Stimulated activated CD4-positive, alpha-beta T cell treated with anti-CD3 and anti-CD28 coated beads, Interleukin-1b, Interleukin-23, amount 100 ng/mL, for 48 hours (primary cell): ENCODE measurements at places on chromosomes 16 and 17.

GRCh38 chr17:50146927-50147665 lies 3.4 kb downstream of the PPP1R9B start:
- no peak for DNase-seq

DNA sequence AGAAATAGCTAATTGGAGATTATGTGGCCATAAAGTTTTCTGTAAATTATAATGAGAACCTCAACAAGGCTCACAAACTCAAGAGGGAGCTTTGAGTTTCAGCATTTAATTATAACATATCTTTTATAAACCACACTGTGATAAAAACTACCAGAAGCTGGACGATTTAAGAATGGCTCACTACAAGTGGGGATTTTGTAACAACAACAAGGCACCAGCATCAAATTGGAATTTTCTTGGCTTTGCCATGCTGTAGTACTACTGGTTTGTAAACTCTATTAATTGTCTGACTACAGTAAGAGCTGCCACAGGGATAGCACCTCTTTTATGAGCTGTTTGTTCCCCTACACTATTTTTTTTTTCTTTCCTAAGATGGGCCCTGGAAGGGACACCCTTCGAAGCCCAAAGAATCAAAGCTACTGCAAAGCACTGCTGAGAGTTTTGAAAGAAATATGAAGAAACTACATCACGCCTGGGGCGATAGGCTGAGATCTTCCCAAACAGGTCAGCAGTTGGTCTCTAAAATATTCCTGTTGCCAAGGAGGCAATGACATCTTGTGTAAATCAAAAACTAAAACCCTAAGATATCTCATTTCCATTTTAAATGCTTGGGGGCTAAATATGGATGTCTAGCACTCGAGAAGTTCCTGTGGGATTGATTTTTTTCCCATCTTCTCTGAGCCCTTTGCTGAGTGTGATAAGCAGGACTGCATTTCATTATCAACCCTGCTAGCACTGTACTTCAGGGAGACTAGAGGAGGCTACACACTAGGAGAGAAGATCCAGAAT lies 40.9 kb downstream of the SKAP1 start:
- DNase-seq, result no peak

GRCh38 chr17:80363120-80363515 lies 51.8 kb upstream of the ENDOV start:
- no peak for DNase-seq

GRCh38 chr17:29495011-29495410 lies 71.8 kb downstream of the ABHD15 start:
- DNase-seq, result no peak

DNA sequence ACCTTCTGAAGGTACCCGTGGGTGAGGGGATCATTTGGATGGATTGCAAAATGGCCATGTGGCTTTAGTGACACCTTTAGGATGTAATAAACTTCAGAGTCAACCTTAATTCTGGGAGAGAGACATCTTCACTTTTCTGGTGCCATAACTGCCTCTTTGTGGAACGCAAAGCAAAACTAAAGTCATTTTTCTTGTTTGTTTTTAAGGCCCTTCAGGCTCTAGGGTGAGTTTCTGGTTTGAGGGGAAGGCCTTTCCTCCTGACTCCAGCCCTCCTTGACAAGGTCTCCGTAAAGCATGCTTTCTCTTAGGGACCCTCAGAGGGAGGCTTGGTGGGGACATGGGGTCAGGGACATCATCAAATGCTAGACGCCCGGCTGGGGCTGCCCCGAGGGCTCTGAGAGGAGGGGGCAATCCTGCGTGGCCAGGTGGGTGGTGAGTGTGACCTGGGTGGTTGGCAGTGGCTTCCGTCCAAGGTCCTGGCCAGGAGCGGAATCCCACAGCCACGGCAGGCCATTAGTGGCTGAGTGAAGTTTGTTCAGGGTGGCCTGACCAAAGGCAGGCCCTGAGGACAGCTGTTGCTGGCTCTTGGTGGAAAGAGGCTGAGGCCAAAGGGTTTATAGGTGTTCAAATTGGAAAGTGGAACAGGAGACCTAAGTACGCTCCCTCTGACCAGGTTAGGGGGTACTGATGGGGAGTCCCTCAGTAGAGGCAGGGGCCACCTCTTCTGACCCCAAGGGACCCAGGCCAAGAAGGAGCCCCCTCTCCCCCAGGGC lies 112.2 kb downstream of the METRNL start:
- no peak for DNase-seq

DNA sequence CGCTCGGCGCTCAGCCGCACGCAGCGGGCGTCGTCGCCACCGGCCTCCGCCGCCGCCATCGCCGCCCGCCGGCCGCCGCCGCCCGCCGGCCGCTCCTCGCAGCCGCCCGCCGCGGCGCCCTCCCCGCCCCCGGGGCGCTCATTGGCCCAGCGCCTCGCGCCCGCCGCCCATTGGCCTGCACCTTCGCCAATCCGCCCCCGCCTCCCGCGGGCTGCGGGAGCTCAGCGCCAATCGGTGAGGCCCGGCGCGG lies at the start of gene PGP:
Gene PGP, minus strand, starts transcription at position 122 of the 250 bp plus-strand sequence. Its CDS starts 63 bp downstream, at position 59.
- DNase-seq, result no peak

DNA sequence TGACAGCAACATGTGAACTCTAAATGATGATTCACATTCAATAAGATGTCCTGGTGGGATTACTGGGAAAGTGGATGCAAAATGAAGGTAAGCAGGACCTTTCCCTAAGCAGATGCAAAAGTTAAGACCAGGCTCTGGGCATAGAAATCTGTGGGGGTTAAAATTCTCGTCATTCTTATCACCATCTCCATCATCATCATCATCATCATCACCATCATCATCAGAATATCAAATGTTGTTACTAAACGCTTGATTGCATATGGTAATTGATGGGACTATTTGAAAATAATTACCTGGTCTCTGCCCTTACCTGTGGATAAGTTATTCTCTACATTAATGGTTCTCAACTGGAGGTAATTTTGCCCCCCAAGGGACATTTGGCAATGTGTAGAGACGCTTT lies 41.9 kb upstream of the TMEM132E start:
- DNase-seq, result no peak

GRCh38 chr17:72829883-72830282 lies 262.6 kb downstream of the SLC39A11 start:
- DNase-seq, result no peak

GRCh38 chr17:76492989-76493501 lies 8.2 kb downstream of the RHBDF2 start:
- peak; percentile 63 for DNase-seq

DNA sequence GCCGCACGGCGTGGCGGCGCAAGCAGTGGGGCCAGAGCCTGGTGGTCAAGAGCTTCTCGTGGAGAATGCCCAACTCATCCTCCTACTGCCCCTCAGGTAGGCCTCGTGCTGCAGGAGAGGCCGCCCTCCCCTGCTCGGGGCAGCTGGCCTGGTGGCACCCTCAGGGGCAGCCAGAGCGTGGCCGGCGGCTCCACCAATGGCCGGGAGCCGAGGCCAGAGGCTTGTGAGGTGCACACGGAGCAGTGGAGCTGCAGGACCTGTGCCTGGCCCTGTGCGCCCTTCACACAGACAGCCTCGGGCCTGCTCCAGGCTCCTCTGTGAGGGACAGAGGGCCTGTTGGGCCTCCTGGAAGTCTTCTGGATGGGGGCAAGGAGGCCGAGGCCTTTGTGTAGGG lies 85.5 kb downstream of the NPIPB11 start:
- no peak for DNase-seq

GRCh38 chr17:80877729-80878303 lies 113.8 kb upstream of the CHMP6 start:
- no peak for DNase-seq
